ENCODE measurements at places on chromosomes 2 and 18. TPM values are rescaled to one million over a fixed set of nuclear protein-coding genes. Genes with fewer than 3 reads are reported as not detected.

DNA sequence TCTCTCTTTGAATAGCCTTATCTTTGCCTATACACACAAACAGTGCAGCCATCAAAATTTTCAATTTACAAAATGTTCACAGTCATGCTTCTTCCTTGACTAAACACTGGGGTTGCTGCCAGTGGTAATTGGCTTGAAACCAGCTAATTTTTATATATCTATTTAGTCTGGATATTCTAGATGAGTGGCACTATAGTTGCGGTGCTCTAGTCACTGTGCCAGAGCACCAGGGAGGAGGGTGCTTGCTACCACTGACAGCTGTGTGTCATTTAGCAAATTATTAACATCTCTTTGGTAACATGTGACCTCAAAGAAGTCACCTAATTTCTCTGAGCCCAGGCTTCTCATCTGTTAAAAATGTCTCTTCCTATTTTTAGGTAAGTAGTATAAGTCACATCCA is 130.4 kb downstream of the MEIS1 start:
- no peak for DNase-seq

Gene UGT1A5
- not detected for total RNA-seq

DNA sequence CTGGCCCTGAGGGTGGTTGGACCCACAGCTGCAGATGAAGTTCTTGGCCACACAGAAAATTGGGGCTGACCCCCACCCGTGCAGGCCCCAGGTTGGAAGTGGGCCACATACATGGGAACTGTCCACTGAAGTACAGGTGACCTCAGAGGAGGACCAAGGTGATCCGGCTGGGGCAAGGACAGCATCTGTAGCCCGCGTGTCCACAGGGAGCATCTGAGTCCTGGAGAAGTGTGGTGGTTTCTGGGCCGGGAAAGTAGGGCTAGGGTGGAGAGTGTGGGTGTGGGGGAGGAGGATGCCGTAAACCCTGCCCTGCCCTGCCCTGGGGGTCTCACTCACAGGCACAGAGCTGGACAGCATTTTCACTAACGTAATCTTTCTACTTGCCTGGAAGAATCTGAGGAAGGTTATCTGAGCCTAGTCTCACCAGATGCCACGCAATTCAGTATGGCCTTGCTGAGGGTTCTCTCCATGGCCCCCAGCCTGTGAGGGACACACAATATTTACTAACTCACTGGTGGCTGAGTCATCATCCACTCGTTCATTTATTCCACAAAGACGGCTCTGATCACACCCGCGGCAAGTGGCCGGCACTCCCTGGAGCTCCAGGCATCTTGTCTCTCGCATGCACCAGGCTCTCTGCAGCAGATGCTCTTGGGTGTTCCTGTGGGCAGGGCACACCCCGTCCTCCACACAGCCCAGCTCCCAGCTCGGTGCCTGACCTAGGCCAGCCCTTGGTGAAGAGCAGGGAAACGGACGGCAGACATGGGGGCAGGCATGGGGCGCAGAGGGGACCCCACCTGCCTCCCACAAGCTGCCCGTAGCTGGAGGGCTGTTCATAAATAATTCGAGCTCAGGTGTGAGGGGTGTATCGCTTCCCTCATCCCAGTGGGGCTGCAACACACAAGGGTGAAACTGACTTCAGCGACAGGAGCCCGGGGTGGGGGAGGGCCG is 51.2 kb downstream of the INHBB start:
- DNase-seq, result no peak

DNA sequence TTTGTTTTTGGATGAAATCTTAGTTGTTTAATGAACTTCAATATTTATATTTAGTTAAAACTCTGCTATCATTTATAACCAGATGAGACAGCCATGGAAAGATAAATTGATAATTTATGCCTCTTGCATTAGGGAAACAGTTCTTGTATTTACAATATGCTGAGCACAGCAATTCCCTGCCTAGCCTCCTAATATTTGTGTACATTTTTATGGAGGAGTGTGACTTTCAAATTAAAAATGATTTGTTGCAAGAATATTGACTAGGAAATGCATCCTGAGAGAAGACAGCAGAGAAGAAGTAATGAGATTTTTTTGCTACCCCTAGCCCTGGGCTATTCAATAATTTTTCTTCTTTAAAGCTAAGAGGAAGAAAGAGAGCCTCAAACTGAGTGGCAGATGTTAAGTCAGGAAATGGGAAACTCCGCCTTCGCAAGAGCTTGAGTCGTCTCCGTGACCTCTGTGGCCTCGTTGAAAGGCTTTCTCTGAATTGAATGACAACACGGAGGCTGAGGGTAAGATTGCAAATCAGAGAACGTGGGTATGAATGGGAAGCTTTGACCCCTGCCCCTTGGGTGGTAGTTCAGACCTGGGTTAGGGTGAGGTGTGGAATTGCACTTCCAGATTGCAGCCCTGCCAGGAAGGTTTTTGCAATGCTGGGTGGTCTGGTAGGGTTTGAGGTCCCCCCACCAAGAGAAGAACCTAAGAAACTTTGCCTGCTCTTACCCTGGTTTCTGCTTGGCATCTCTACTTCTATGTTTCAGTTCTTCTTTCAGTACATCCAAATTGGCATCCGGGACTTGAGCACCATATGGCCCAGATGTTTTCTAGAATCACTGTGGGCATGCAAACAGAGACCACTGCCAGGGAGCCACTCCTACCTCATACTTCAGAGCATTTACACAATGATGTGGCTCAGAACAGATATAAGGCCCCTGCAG is 210.3 kb upstream of the RBMS1 start:
- DNase-seq, result no peak

DNA sequence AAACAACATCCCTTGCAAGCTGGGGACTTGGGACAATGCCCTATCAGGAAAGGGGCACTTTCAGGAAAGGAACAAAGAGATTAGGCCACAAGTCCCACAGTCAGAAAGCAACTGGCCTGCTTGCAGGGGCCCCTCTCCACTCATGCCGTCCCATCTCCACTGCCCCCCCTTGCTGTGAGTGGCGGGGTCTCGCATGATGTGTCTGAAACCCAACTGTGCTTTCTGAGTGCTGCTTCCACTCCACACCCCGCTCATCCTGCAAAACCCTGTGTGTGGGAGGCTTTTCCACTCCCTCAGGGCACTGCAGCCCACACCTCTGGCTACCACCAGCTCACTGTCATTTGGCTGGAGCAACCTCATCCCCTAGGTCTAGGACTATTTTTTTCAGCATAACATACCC is 7.9 kb downstream of the HS6ST1 start:
- DNase-seq, result no peak

Gene LAMA3
- 4.9 TPM for total RNA-seq

Gene MERTK
- total RNA-seq, result 6.4 TPM

Gene CNTNAP5
- total RNA-seq, result 49.7 TPM

- no peak for DNase-seq
Measured at GRCh38 chr2:200367155-200367554, 60.7 kb downstream of the SPATS2L start.

Gene NCL
- 76.1 TPM for total RNA-seq

Gene PCARE
- total RNA-seq, result 1.5 TPM

Gene SALL3
- 5.9 TPM for total RNA-seq

Gene CNDP1
- 0.36 TPM for total RNA-seq

DNA sequence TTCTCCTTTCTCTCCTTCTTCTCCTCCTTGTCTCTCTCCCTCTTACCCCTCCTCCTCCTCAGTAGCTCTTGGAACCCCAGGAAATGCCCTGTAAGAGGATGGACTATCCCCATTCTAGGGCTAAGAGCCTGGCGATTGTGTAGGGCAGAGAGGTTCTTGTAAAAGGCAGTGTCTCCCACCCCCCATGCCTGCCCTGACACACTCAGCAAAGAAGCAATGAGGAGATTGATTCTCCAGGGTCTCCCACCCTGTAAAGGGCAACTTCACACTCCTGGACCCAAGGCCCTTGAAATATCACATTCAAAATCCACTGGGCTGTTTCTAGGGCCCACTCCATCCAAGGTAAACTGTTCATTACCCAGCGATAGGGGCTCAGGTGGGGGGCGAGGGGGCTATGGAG is 144.1 kb downstream of the INSIG2 start:
- DNase-seq, result no peak

- DNase-seq, result no peak
Measured at GRCh38 chr2:28009732-28010131, 119.2 kb downstream of the BABAM2 start.

GRCh38 chr2:11348209-11348749 is 3.8 kb upstream of the ROCK2 start:
- no peak for DNase-seq

GRCh38 chr2:127516041-127516762 is 10.1 kb downstream of the IWS1 start:
- DNase-seq, result no peak

Gene DNAH7
- 12.1 TPM for total RNA-seq

GRCh38 chr2:241949736-241950412 is 80.3 kb downstream of the RTP5 start:
- DNase-seq, result no peak

- no peak for DNase-seq
Measured at GRCh38 chr2:56313500-56313921, 129.7 kb downstream of the CCDC85A start.
